ENCODE measurements at places on chromosomes 7 and 10.

- DNase-seq, result no peak
These were observed 30.3 kb downstream of the CACNA2D1 start for GRCh38 chr7:82413237-82413636.

DNA sequence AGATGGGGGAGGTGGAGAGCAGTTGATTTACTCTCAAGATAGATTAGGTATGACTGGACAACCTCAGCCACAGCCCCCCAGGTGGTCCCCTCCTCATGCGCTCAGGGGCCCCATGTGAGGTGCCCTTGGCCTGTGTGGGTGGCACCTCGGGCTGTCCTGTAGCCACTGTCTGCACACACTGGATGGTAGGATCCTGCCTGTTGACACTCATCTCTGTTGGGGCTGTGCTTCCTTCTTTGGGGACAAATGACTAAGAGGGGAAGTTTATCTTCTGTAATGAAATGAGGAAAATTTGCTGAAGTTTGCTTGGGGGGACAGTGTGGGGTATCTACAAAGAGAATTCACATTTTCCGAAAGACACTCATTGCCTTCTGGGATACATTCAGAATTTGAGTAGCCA lies 53.6 kb upstream of the ANTXRL start:
- no peak for DNase-seq

DNA sequence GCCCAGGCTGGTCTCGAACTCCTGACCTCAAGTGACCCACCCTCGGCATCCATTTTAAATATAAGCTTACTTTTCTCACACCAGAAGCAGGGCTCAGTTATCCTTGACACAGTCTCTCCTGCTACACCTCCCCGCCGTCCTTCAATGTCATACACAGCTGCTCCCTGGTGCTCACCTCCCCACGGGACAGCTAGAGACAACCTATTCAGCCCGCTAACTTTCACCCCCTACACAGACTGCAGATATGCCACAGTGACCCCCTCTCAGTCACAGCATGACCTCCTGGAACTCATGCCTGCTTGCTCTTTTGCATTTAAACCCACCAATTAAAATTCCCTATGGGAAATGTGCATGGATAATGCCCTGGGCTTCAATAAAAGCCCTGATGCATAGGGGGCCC lies 44.2 kb upstream of the KCNMA1 start:
- no peak for DNase-seq

GRCh38 chr7:8165150-8165549 lies 96.8 kb downstream of the ICA1 start:
- no peak for DNase-seq

DNA sequence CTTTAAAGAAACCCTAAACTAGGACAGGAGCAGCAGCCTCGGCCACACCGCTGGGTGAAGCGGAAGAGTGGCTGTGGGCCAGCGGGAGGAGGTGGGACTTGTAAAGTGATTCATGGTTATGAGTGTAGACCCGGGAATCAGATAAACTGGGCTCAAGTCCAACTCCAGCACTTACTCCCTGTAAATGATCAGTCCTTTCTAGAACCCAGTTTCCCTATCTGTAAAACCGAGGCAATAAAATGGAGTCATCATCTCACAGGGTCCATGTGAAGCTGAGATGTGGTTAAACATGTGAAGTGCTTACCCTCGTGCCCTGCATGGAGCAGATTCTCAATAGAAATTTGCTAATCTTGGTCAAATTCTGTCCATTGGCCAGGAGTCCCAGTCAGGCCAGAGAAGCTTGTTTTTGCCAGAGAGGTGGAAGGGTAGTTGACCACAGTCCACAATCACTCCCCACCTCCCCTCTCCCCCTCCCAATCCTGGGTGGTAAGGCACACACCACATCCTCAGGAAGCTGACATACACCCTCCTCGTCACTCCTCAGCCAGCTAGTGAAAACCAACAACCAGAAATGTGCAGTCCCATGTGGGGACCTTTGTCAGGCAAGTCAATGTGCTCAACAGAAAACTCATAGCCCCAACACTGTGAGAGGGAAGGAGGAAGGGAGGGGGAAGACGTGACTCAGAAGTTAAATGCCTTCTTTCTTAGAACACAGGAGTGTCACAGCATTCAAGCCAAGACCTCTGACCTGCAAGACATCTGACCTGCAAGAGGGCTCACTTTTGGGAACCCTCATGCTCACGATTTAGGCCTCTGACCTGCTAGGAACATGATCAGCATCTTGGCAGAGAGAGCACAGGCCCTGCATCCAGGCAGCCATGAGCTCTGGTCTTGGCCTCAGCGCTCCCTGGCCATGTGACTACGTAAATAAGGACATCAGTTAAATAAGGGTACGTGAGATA lies 145.1 kb downstream of the PLXNA4 start:
- DNase-seq, result no peak

GRCh38 chr10:49394933-49395740 lies 752 bp downstream of the DRGX start:
- DNase-seq, result no peak

DNA sequence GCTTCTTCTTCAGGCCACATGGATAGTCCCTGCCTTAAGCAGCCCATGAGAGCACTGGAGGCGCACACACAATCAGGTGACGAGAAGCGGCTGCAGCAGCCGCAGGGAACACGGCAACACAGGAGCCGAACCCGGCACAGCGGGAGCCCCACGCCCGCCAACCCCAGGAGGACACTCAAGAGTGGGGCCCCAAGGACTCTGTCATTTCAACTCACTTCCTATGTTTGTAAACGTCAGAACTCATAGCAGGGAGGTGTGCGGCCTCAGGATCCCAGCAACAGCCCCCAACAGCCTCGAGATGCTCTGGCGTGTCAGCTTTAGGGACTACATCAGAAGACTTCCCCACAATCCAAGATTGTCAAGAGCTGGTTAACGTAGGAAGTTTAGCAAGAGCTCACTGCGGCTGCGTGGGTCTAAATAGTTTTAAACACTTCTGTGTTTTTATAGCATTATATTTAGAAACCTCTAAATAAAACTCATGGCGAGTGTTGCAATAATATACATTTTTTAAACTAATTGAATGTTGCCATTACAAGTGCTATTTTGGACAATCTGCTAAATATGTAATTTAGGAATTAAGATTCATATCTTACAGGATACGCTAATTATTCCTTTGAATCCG lies 123.4 kb downstream of the MAD1L1 start:
- no peak for DNase-seq

DNA sequence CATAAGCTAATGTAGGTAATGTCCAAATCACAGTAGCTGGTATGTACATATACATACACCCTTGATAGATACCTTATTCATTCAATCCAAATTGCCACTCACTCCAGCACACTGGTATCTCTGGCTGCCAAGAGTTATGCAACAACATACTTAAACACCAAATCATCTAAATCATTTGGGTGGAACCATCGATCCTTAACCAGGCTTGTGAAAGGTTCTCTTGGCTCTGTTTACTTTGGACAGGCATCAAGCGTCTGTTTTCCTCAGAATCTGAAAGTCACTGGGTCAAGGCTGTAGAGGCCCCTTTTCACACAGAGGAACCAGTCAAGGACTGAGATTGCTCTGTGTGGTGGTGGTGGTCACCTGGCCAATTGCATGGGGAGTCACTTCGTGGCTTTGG lies 24.6 kb downstream of the JAZF1 start:
- no peak for DNase-seq

DNA sequence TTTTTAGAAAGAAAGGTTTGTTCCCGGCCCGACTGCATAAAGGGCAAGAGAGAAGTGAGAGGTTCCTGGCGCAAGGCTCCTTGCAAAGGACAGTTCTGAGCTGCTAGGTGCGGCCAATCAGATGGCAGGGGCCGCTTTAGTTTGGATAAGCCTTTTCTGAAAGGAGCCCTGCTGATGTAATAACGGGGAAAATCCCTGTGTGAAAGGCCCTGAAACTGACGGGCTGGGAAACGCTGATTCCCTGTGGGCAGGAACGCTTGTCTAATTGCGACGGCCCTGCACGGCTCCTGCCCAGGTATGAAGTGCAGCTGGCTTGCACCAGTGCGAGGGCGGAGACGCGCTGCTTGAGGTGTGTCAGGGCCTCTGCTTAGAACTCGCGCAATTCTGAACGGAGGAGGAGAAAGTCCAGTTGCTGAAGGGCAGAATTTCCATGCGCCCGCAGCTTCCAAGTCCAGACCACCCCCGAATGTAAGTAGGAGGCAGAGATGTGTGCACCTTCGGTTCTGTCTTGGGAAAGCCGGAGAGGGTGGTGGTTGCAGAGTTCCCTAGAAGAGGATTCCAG lies 30.5 kb downstream of the TACC2 start:
- DNase-seq, result no peak

DNA sequence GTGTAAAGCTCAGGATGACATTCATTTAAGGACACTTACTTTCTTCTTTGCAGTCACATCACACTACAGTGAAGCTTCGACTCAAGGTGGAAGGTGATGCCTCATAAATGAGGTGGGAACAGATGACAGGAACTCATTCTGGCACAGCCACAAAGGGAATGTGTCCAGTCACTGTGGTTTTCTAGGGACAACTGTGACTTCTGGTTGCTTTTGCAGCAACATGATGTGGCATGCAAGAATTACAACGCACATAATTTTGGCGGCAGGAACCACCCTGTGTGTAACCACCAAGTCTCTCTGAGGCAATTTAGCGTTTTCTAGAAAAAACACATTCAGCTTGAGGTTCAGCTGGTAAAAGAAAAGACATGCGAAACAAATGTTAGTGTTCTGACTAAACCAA lies 32.0 kb upstream of the FERD3L start:
- no peak for DNase-seq

DNA sequence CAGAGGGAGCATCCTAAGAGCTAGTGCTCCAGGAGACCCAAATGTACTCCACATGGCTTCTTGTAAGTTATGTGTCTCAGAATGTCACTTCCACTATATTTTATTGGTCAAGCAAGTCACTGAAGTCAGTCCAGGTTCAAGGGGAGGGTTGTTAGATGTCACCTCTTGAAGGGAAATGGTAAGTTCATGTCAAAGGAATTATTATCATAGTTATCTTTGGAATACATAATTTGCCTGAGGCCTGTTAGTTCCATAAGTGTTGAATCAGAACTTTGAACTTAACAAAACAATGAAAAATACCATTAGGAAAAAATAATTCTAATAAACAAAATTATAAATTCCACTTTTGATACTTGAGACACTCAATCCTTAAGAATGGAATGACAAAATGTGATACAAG lies 30.6 kb downstream of the STAM start:
- DNase-seq, result no peak

- no peak for DNase-seq
These were observed 587 bp upstream of the UNCX start for GRCh38 chr7:1232103-1232466.

- DNase-seq, result no peak
These were observed 41.2 kb upstream of the PHYHIPL start for GRCh38 chr10:59135275-59135674.

GRCh38 chr7:80654887-80655340 lies 16.5 kb downstream of the CD36 start:
- no peak for DNase-seq

GRCh38 chr7:95316588-95316987 lies 7.7 kb downstream of the PON1 start:
- no peak for DNase-seq

DNA sequence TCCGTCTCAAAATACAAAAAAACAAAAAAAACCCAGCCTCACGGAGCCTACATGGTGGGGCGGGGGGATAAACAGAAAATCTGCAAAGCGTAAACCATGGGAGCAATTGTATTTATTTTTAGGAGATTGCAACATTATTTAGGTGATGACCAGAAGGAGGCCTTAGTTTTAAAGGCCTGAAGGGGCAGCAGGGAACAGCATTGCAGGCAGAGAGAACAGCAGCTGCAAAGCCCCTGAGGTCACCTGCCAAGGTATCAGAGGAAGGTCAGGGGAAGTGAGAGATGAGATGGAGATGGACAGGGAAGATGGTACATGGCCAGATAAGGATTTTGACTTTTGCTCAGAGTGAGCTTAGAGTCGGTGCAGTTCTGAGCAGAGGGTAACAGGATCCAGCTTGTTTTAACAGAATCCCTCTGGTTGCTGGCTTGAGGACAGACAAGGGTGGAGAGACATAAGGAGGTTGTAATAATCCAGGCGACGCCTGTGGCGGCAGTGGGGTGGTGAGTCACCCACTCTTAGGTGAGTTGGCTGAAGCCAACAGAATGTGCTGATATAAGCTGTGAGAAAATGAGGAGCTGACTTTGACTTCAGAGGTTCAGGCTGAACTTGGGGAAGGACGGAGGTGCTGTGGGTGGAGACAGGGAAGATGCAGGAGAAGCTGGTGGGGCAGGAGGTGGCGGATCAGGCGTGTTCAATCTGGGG lies 82.3 kb upstream of the GTF2I start:
- no peak for DNase-seq

- no peak for DNase-seq
These were observed 53.6 kb upstream of the SMNDC1 start for GRCh38 chr10:110358278-110358677.

DNA sequence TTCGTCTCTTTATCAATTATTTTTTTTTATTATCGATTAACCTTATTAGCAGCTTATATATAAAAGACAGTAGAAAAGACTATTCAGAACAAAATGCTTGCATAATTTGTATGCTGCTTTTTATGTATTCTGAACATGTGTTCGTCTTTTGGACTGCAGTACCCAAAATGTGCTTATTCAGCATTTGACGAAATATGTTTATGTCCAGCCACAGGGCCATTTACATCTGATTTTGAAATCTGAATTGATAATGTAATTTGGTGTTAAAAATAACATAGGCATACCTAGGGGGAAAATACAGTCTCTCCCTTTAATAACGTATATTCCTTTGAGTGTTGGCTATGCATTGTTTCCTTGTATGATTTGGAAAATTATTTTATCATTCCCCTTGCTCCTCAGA lies 386.0 kb downstream of the EXOC4 start:
- DNase-seq, result no peak

Measured in GOT3 (cell line).